ENCODE measurements at places on chromosomes 4 and X.

GRCh38 chrX:42127563-42127962 is 204.2 kb upstream of the CASK start:
- no peak for DNase-seq

GRCh38 chrX:95058815-95059214 is 1384.8 kb downstream of the FAM133A start:
- no peak for DNase-seq

DNA sequence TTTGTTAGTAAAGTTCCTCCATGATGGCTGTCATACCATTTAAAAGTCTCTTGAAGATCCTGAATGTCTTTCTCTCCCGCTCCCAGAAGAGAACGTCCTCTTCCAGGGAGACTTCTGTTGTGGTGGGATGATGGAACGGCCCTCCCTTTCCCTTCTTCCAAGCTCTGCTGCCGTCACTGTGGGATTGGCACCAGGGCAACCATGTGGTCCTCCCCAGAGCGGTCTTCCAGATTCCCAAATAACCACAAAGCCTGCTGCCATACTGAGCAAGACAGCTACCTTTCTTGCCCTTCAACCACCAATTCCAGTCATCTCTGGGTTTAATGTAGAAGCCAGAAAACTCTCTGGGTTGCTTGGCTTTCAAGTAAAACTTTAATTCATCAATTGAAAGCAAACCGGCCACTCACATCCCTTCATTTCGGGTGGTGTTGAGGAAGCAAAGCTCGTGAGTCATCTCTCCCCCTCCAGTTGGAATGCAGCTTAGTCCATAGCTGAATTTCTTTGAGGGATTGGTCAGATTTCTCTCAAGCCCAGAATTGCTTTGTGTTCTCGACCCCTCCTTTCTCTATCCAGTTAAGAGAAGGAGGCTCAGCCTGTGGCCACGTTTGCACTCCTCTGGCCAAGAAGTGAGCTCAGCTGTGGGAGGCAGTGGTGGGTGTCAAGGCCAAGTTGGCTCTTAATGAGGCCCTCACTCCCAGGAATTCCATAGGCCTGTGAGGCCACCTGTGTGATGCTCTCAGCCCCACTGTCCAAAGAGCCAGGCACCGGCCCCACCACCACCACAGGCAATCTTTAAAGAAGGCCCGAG is 36.9 kb downstream of the FHDC1 start:
- no peak for DNase-seq

- no peak for DNase-seq
These were observed 624.2 kb downstream of the GLUD2 start for GRCh38 chrX:121671649-121672048.

GRCh38 chrX:28609917-28610613 is 22.8 kb downstream of the IL1RAPL1 start:
- no peak for DNase-seq

DNA sequence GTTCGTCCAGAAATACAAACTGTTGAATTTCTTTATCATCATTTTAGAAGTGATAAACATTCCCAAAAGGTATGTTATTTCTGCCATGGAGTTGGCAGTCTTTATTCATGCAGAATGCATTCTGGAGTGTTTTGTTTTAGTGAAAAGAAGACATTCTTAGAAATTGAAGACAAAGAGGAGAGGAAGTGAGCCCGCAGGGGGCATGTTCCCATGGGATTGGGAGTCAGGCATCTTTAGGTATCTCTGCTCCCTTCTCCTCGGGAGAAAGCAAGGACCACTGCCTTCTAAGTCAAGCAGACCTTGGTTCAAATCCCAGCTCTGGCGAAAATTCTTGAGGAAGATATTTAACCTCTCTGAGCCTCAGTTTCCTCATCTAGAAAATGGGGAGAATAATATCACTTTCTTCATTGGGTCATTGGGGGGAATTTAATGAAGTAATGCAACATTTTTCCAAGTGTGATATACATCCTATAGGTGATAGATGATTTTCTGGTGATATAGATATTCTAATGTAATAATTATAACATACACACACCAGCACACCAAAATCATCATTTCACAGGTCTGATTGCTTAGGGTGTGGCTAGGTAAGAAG is 26.5 kb upstream of the CHRNA9 start:
- no peak for DNase-seq

GRCh38 chr4:13860126-13860525 is 232.6 kb upstream of the BOD1L1 start:
- DNase-seq = no peak

DNA sequence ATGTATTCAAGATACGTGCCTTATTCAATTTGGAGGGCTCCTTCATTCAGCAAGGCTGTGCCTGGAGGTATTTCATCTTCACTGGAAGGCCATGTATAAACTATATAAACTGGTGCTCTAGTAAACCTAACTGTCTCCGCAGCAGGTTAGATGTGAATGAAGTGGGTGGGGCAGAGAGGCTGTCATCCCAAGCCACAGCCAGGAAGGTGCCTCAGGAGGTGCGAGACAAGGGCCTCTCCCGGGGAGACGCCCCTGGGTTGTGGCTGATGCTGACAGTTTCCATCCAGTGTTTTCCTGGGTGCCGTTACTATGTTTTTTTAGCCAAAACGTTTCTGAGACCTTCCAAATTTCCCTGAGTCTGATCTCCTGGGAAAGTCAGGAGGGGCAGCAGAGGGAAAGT is 221.5 kb upstream of the RPL34 start:
- DNase-seq = no peak

DNA sequence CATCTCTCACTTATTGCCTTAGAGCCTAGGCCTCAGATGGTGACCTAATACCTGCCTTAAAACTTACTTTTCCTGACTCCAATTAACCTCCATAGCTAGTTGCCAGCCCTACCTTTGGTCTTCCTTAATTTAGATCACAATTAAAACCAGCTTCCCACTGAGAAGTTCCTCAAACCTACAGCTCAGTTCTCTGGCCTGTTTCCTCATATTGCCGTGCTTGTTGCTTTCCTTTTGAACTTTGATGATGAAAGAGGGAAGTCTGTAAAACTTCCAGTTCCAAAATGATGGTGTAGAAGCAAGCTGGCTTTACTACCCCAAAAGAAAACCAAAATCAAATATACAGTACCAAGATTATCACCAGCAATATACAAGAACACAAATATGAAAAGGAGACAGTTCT is 28.9 kb upstream of the CAMK2D start:
- no peak for DNase-seq

- no peak for DNase-seq
These were observed 33.7 kb downstream of the FRMD7 start for GRCh38 chrX:132094164-132094563.

- DNase-seq = no peak
These were observed 13.7 kb upstream of the PIGA start for GRCh38 chrX:15349046-15349445.

DNA sequence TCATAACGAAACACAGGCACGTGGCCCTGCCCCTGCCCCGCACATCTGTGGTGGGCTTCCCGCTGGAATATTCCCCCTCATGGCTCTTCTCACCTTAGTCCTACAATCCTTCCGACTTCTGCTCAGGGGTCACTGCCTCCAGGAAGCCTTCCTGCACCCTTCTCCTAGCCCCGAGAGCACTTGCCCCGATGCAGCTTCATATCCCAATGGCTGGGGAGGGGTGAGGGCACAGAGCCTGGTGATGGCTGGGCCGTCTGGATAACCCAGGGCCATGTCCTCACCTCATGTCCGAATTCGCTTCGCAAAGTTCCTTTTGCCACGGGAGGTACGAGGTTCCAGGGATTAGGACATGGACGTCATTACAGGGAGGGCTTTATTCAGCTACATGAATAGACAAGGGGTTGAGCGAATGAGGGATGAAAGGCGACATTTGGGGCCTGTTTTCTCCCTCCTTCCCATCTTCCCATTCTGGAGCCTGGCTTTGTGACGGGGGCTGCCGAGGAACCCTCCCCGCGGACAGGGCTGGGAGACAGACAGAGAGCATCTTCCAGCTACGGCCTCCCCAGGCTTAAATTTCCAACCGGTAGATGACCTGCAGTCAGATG is 35.5 kb upstream of the HMX1 start:
- no peak for DNase-seq

DNA sequence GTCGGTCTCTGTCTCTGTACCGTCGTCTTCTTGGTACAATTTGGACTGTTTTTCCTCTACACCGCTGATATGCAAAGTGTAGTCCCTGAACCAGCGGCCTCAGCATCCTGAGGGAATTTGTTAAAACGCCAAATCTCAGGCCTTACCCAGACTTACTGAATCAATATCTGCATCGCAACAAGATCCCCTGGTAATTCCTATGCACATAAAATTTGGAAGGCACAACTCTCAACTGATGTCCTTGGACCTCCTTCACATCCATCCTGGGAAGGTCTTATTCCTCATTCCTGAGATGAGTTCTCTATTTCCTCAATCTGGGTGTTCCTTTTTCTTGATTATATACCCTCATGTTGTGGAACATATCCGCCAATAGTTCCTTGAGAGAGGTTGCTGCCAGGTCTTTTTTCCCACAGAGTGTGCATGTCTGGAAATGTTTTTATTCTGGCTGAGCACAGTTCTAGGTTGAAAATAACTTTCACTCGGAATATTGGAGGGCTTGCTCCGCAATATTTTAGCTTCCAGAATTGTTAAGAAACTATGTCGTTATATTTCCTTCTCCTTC is 738 bp upstream of the HPF1 start:
- no peak for DNase-seq

DNA sequence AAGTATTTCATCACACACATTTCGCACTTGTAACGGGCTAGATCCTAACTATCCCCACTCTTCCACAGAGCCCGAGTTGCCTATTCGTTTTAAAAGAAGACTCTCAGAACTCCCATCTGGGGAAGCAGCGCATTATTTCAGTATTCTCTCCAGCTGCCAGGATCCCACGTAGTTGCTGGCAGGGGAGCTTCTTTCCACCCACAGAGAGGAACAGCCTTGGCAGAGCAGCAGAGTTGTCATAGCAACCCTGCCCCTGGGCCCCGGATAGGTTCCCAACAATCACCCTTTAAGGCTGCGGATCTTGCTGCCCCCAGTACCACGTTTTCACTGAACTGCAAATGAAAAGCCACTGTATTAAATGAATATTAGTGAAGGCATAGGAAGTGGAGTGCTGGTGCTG is 106.7 kb downstream of the GPM6A start:
- DNase-seq = no peak

DNA sequence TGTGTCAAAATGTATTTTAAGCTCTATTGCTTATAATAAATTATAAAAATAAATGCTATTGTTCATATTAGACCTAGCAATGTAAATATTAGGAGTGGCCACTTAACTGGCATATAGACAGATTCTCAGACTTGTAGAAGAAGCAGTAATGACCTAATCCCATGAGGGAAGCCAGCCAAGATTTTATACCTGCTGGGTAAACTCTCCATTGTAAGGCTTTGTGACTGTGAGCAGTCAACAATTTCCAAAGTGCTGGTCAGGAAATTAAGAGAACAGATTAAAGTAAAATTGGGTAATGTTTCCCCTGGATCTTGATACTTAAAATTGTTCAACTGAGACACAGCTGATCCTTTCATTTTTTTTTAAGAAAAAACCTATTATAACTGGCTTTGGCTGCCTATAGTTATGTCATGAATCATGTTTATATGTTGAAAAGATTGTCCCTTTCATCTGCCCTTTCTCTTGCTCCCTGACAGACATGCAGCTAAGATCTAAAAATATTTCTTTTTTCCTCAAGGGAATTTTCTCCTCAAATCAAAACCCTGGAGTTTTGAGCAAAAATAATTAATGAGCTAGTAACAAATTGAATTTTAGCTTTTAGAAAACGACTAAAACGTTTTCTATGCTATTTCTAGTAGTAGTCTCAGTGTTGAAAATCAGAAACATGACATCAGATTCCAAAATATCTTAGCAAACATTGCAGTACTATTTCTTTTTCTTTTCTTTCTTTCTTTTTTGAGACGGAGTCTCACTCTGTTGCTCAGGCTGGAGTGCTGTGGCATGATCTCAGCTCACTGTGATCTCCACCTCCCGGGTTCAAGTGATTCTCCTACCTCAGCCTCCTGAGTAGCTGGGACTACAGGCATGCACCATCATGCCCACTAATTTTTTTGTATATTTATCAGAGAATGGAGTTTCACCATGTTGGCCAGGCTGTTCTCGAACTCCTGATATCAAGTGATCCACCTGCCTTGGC is 77.9 kb downstream of the ADGRL3 start:
- DNase-seq = no peak

- DNase-seq = no peak
These were observed 20.7 kb downstream of the QDPR start for GRCh38 chr4:17491196-17491595.

DNA sequence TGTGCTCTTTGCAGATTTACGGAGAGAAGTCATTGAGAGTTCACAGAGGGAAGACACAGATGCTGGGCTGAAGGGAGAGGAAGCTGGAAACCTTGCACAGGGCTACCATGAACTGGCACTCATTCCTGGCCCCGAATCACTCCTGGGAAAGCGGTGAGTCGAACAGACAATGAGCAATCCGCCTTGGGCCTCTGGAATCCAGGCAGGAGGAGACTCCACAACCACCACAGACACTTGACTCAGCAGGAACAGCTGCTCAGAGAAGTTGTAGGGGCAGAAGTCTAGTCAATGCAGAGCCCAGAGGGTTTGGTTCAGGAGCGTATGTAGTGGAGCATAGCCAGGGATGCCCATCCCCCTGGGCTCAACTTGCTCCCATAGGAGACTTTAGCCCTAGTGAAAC is 62.8 kb upstream of the GRIA3 start:
- DNase-seq = no peak

GRCh38 chr4:155592938-155593297 is 73.7 kb upstream of the GUCY1A1 start:
- no peak for DNase-seq

GRCh38 chr4:142284402-142285221 is 561.5 kb downstream of the INPP4B start:
- no peak for DNase-seq

DNA sequence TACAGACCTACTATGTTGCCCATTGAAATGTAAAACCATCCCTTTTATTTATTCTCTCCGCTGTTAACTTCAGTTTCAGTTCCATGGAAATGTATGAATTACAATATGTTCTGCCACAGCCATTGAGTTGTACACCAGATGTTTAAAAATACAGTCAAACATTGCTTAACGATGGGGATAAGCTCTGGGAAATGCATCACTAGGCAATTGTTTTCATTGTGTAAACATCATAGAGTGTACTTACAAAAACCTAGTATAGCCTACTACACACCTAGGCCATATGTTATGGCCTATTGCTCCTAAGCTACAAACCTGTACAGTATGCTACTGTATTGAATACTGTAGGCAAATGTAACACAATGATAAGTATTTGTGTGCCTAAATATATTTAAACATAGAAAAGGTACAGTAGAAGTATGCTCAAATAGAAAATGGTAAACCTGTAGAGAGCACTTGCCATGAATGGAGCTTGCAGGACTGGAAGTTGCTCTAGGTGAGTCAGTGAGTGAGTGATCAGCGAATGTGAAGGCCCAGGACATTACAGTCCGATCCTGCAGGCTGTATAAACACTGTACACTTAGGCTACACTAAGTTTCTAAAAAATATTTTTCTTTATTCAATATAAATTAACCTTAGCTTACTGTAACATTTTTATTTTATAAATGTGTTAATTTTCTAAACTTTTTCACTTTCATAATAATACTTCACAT is 2.7 kb upstream of the PF4V1 start:
- DNase-seq = no peak
